HFFc6 (cell line): ENCODE measurements at places on chromosomes 7 and 10. TPM values are rescaled to one million over a fixed set of nuclear protein-coding genes. Genes with fewer than 3 reads are reported as not detected.

Gene SERPINE1
- 1,097 to 2,305 TPM (median 1,697 TPM) in 3 replicates for total RNA-seq

Gene ANKRD22
- not detected in 3 replicates for total RNA-seq

Gene EZH2
- total RNA-seq: 8.3 to 20.4 TPM (median 15.3 TPM) in 3 replicates

DNA sequence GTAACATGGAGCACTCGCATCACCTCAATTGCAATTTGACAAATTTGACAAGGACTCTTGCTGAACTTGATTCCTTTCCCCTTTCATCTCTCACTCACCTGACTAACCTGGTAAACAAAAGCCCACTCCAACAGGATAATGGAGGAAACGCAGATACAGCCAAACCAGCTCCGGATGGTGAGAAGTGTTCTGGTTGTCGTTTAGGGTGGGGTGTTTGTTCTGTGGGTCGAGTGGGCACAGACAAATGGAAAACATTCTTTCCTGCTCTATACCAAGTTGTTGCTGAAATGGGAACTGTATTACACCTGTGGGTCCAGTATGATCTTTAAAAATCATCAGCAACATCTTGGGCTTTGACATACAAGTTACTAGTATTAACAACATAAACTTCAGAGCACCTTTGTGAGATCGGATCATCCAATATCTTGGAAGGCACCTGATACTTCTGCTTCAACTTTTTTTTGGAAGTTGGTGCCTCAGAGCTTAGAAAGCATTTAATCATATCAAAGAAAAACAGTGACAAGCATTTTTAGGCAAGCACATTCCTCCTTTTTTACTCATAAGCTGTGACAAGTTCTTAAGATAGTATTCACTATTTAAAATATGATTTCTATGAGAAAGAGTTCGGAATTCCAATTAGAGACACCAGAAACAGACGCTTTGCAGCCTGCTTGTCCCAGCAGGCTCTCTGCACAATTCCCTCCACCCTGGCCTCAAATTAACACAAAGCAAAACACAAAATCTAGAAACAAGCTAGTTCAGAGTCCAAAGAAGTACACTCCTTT, 58.1 kb downstream of the CCDC186 start:
- DNase-seq: peak; percentile 8
- H3K4me3 ChIP-seq: no peak overlapping the region
- H3K36me3 ChIP-seq: peaks cover 6% of the 10 kb centered on the region; the same call in 1 of the 2 replicates
- peaks cover 6% of the 10 kb centered on the region; the same call in 1 of the 2 replicates for H3K27me3 ChIP-seq
- no peak overlapping the region for H3K27ac ChIP-seq
- H3K4me1 ChIP-seq: peaks cover 15% of the 10 kb centered on the region
